GM12878 (cell line): ENCODE measurements at places on chromosomes 4 and X. TPM values are rescaled to one million over a fixed set of nuclear protein-coding genes. Genes with fewer than 3 reads are reported as not detected.

F8 gene
- total RNA-seq: 4.5 and 5.0 TPM in 2 replicates

CTSO gene
- 6.5 and 6.7 TPM in 2 replicates for total RNA-seq

HTT gene
- 108 and 112 TPM in 2 replicates for total RNA-seq

HPGDS gene
- not detected in 2 replicates for total RNA-seq

TRIM2 gene
- 0.15 and 0.16 TPM in 2 replicates for total RNA-seq

C4orf50 gene
- 0.05 and 0.08 TPM in 2 replicates for total RNA-seq

ANKRD50 gene
- total RNA-seq: 0.08 and 0.10 TPM in 2 replicates

NAT8L gene
- 0.19 and 0.31 TPM in 2 replicates for total RNA-seq

CXorf49 gene
- not detected in 2 replicates for total RNA-seq

ABHD18 gene
- 10.4 and 11.1 TPM in 2 replicates for total RNA-seq

MAGEA2B gene
- not detected in 2 replicates for total RNA-seq

ZNF81 gene
- 7.2 and 7.5 TPM in 2 replicates for total RNA-seq

XAGE1A gene
- total RNA-seq: not detected in 2 replicates

CDX4 gene
- total RNA-seq: not detected in 2 replicates

S100G gene
- total RNA-seq: not detected in 2 replicates

ZFP42 gene
- total RNA-seq: 0.13 and 0.16 TPM in 2 replicates

SH2D1A gene
- 0.29 and 0.33 TPM in 2 replicates for total RNA-seq

SFRP2 gene
- total RNA-seq: 0.21 and 0.33 TPM in 2 replicates

CTAG1A gene
- total RNA-seq: not detected in 2 replicates

KLHL4 gene
- not detected in 2 replicates for total RNA-seq

MBNL3 gene
- 32.7 and 33.1 TPM in 2 replicates for total RNA-seq

MBTPS2 gene
- 9.2 and 9.4 TPM in 2 replicates for total RNA-seq

FGG gene
- total RNA-seq: 1.8 and 1.9 TPM in 2 replicates

NDP gene
- not detected in 2 replicates for total RNA-seq

IGSF1 gene
- total RNA-seq: 0.08 TPM in 1 of 2 replicates, not detected in the other

SORCS2 gene
- total RNA-seq: 0.03 TPM in 1 of 2 replicates, not detected in the other

NAA11 gene
- total RNA-seq: not detected in 2 replicates

HSFX1 gene
- total RNA-seq: 0.35 and 0.56 TPM in 2 replicates

HOPX gene
- 0.38 and 0.58 TPM in 2 replicates for total RNA-seq

CXCL11 gene
- not detected in 2 replicates for total RNA-seq

FMR1NB gene
- not detected in 2 replicates for total RNA-seq
